ENCODE measurements at places on chromosomes 16 and 17.

GRCh38 chr17:36869856-36870719, 67.2 kb upstream of the LHX1 start:
- no peak for ATAC-seq

DNA sequence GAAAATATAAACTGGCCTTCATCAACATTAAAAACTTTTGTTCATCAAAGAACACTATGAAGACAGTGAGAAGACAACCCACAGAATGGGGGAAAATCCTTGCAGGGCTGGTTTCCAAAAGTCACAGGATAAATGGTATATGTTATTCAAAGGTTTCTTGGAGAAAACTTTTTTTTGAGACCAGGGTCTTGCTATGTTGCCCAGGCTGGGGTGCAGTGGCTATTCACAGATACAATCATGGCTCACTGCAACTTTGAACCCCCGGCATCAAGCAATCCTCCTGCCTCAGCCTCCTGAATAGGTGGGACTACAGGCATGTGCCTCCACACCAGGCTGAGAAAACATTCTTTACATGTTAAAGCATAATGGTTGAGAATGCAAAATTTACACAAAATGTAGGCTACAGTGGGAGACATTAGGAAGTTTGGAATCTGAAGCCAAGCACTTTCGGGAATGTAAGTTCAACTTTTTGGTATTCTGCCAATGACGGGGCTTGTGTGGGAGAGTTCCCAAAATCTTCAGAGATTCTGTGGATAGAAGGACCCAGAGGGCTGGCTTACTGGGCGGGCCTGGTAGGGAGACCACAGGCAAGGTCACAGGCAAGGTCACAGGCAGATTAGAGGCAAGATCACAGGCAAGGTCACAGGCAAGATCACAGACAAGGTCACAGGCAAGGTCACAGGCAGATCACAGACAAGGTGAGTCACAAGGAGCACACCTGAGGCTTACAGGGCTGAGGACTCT, 24.2 kb upstream of the ATP2A3 start:
- no peak for ATAC-seq

DNA sequence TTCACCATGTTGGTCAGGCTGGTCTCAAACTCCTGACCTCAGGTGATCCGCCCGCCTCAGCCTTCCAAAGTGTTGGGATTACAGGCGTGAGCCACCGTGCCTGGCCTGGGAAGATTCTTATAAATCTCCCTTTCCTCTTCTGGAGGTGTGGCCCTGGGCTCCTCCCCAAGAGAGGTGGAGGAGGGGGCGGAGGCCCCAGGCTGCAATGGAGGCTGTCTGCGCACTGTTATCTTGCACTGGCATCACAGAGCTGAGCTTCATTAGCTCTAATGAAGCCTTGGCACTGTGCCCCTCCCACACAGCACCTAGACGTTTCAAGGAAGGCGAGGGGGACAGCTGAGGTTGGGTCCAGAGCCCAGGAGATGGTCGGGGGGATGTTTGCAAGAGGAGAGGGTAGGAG, 7.5 kb downstream of the ARHGAP23 start:
- ATAC-seq, result no peak

DNA sequence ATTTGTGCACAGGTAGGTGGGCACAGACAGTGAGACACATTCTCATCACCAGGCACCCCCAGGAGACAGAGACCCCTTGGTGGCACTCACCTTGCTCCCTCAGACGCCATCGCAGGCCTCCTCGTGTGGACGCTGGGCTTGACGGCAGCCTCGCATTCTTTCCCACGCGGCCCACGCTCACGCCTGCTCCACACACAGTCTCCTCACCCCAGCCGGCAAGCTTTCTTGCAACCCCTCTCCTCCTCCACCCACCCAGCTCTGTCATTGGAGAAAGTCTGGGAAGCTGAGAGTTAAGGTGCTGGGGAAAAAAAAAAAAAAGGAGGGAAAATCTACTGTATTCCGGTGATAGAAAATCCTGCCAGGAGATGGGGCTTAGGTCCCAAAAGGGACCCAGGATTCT, 14.8 kb downstream of the SGCA start:
- no peak for ATAC-seq

- no peak for ATAC-seq
These were observed 908.4 kb downstream of the KCNJ18 start for GRCh38 chr17:22600644-22601298.

DNA sequence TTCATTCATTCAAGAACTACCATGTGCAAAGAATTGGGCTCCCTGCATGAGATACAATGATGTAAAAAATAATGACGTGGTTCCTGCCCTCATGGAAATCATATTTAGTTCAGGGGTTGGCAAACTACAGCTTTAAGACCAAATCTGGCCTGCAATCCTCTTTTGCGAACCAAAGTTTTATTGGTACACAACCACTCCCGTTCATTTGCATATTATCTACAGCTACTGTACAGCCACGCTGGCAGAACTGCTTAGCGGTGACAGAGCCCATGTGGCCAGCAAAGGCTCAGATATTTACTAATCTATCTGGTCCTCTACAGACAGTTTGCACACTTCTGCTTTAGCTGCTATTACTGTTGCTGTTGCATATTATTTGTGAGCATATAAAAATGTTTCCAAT, 167.7 kb downstream of the XYLT1 start:
- ATAC-seq, result no peak

DNA sequence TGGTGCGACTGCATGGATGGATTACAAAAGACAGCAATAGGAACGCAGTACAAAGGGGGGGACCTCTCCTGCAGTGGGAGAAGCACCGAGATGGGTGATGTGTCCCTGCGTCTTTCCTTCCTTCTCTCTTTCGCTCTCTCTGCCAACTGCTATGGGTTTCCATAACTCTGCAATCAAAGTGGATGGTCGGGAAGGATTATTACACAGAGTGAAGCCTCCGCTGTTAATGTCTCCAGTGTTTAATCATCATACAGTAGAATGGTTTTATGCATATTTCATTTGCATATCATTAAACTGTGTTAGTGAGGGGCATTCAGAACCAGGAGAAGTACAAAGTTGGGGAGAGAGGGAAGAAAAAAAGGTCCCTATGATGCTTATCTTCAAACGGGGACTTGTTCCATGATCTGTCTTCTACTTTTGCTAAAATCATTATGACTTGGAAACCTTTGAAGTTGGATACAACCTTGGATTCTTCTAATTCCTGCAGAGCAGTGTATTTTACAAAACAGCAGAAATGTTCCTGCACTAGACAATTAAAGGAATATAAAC, 255.9 kb upstream of the PMFBP1 start:
- ATAC-seq, result no peak

GRCh38 chr16:52652033-52652432, 105.1 kb upstream of the TOX3 start:
- no peak for ATAC-seq

DNA sequence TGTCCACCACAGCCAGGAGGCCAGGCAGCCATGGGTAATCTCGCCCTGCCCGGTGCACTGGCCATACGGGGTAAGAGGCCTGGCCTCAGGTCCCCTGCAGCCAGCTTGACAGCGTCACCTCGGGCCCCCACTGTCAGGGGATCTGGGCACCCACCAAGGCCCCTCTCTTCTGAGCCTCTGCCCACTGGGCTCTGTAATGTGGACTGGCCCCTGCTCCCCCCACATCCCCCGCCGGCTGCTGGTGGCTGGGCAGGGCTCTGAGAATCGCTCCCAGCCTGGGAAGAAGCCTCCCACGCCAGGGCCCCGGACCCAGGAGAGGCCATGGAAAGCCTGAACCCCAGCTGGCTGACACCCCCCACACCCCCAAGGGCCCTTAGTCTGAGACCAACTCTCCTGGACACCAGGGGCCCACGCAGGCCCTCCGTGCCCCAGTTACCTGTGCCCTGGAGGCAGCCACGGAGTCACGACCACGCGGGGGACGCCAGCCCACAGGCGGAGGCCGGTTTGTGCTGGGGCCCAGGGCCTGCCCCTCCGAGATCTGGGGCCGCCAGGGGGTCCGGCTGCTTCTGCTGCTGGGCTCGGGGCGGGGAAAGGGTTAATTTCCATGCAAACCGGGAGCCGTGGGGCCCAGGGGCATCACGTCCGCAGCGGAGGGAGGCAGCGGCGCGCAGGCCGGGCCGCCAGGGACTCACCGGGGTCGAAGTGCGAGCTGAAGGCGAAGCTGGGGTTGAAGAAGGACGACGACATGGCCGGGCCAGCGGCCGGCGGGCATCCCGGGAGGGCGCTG, at the start of gene PVALEF:
Gene PVALEF, plus strand, starts transcription at position 262 of the 787 bp plus-strand sequence. CDS start 15,720 bp downstream, outside the sequence.
- no peak for ATAC-seq

GRCh38 chr16:69724981-69725479, 1.3 kb downstream of the NQO1 start:
- no peak for ATAC-seq

- no peak for ATAC-seq
These were observed 73.6 kb downstream of the WIPI1 start for GRCh38 chr17:68383443-68384321.

GRCh38 chr16:17548825-17549224, 78.1 kb upstream of the XYLT1 start:
- no peak for ATAC-seq

DNA sequence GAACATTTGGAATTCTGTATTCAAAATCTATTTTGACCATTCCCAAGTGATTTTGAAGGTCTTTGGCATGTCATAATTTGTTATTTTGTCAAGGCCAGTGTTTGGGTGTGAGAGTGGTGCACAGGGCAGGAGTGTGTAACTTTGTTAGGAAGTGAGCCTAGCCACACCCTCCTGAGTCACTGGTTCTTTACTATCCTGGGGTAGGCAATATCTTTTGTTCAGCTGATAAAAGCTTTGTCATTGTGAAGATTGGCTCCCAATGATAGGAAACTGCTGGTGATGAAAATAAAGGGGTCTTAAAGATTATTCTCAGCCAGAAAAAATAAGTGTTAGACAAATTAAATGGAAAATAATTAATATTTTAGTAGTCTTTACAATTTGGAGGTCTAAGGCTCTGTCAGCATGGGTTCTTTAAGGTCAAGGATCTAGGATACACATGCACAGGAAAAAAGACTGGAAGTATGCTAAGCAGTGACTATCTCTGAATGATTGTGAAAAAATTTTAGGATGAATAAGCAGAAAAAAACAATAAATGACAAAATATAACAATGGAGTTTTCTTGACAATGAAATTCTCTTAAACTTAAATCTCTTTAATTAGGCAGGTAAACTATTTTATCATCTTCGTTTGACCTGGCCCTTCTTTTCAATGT, 5.1 kb downstream of the UBN1 start:
- ATAC-seq, result no peak

GRCh38 chr16:11498683-11499082, 88.0 kb downstream of the LITAF start:
- ATAC-seq, result no peak

DNA sequence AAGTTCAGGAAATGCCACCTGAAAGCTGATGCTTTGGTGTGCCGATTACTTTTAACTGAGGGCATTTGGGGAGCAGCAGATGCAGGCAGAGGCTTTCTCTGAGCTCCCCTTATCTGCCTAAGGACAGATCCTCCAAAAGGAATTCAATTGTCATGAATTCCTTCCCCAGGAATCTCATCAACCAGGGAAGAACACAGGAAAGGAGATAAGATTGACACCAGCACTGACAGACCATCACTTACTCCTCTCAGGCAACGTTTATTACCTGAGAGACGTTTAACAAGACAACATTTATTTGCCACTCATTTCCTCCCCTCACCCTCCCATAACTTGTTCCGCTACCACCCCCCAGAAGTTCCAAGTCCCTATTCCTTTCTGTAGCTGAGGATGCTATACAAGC, 17.6 kb upstream of the CDRT4 start:
- no peak for ATAC-seq

GRCh38 chr16:86631444-86631843, 53.1 kb downstream of the FOXL1 start:
- no peak for ATAC-seq

DNA sequence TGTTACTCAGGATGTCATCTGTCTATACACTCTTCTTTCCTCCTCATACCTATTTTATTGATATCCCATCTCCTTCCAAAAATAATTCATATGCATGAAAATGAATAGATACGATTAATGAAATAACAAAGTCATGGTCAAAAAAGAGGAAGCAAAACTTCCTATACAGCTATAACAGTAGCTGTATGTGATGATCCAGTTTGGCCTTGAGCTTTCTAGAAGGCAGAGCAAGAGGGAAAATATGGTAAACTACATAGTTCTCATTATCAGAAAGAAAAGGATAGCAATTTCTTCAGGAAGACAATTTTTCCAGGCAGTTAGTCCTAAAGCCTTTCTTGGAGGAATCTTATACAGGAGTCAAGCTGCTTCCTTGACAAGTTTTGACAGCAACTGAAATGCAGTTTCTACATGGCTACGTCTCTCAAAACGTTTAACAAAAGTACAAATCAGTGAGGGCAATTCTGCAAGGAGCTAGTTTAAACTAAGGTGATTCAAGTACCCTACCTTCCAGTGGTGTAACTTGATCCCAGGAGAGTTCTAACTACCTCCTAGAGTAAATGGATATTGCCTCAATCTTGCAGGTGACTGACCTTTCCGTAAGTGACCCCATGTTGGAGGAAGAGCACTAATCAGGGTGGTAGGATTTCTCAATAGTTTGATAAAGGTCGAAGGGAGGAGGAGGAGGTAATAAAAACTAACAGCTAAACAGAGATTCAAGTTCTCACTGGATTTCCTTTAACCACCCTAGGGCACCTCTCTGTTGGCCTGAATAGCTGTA, 1.0 kb downstream of the SPAG5 start:
- ATAC-seq, result no peak

GRCh38 chr17:82424001-82424862, 5.8 kb upstream of the OGFOD3 start:
- peak; percentile 43 for ATAC-seq

- ATAC-seq, result no peak
These were observed 304.0 kb downstream of the MAF start for GRCh38 chr16:79296491-79296890.
